Stimulated activated CD4-positive, alpha-beta T cell treated with anti-CD3 and anti-CD28 coated beads, Interleukin-2, amount 100 ng/mL, for 4 hours (primary cell): ENCODE measurements at places on chromosomes 2 and 18.

DNA sequence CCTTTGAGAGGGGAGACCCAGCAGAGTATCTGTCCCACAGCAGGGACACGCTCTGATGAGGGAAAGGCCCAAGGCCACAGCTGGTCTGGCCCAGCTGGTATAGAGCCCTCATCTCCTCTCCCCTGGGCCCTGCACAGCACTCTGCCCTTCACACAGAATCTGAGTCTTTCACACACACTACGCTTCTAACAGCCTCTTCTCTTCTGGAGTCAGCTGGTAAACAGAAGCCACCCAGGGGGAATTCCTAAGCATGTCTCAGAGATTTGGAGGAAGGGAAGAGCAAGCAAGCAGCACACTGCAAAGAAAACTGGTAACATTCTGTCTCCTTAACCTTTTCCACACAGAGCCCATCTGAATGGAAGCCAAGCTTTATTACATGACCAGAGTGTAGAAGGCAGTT, 121.1 kb upstream of the ACAA2 start:
- no peak for DNase-seq

DNA sequence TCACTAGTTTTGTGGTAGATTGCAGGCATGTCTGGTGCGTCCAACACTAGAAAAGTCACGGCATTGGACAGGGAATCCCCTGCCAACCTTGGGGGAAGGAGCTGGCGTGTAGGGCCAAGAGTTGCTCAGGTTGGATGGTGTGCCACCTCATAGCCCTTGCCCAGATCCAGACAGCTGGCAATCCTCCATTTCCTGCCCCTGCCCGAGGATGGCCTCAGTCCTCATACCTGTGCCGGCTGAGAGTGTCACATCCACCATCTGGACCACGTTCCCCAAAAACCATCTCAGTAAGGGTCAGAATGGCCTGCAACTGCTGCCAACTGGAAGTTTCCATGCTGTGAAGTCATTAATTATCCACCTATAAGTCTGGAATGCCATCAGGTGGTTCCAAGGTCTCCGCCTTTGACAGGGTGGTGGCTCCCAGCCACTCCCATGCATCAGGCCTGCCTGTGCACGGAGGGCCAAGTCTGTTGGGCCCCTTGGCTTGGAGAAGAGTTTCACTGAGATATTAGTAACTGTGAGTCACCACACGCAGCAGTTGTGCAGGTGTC, 55.0 kb downstream of the IMPA2 start:
- DNase-seq: no peak

DNA sequence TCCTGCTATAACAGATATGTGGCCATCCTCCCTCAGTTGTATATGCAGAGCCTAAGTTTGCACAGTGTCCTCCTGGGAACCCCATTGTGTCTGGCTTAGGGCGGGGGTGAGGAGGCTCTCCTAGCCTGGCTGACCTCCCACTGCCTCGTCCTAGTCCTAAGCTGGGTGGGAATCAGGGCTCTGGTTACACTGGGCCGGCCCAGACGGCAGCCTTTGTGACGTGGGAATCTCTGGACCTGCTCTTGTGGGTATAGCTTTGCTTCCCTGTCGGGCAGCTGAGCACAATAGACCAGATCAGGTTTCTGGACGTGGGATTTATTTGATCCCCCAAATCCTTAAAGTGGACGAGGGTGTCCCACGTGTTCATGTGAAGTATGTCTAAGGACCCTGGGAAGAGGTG, 2.9 kb downstream of the ACKR3 start:
- DNase-seq: no peak

GRCh38 chr2:160053946-160054345, 8.5 kb downstream of the PLA2R1 start:
- DNase-seq: no peak

- DNase-seq: no peak
Measured at GRCh38 chr2:86231680-86232372, 32.6 kb downstream of the MRPL35 start.

GRCh38 chr2:20052861-20053281, 1.4 kb upstream of the LAPTM4A start:
- no peak for DNase-seq

DNA sequence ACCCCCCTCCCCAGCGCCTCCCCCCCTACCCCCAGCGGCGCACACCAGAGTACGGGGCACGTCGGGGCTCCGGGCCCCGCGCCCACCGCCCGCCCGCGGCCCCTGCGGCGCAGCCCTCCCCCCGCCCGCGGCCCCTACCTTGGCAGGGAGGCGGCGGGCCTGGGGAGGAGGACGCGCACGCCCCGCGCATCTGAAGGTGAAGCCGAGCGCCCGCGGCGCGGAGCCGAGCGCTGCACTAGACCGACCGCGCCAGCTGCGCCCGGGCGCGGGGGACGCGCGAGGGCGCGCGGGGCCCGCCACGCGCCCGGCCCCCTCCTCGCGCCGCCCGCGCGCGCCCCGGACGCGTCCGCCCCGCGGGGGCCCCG, at the start of gene ZNF516:
Gene ZNF516, minus strand, starts transcription at position 237 of the 365 bp plus-strand sequence. CDS start 52,188 bp downstream, outside the sequence.
- no peak for DNase-seq

GRCh38 chr18:25561918-25562317, 210.0 kb upstream of the ZNF521 start:
- DNase-seq: no peak

DNA sequence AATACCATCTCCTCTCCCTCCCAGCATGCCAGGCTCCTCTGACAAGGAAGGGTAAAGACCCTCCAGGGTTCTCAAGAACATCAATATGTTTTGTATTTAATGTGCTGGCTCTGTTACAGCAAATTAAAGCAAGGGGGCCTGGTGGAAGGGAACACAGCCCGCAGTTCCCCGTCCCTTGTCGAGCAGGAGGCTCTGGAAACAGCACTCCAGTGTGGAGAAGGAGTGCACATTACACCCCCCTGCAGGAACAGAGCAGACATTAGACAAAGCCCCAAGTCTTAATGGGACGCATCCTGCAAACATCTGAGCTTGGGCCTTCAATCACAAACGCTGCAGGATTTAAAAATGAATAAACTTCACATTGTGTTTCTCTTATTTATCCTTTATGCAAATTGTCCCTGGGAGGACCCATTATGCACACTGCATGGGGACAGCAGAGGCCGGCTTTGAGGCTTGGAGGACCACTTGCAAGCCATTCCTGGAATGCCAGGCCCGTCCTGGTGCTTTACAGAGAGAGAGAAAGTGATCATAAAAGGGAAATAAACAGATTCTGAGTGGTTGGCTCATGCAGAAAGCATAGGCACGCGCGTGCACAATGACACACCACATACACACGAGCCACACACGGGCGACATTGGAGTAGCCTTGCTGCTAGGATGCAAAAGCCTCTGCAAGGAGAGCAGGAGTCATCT, 328.7 kb downstream of the SMAD2 start:
- no peak for DNase-seq

- no peak for DNase-seq
Measured at GRCh38 chr2:171531836-171532450, 9.7 kb downstream of the CYBRD1 start.

- no peak for DNase-seq
Measured at GRCh38 chr2:179528576-179529069, 264.0 kb upstream of the SESTD1 start.

DNA sequence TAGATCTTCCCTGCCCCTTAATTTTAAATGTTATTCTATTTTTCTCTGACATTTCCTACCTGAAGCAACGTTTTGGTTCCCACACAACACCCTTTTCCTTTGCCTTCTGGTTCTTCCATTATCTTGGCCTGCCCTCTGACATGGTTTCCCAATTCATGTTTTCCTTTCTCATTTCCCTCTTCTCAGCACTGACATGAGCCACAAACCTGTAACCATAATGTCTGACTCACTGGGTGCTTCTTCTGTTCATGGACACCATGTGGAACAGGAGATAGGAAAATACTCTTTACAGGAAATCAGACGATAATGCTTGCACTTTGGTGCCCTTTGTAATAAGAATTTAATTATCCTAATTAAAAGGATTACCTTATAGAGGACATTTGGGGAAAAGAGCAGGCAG, 142.0 kb downstream of the ZEB2 start:
- no peak for DNase-seq

- no peak for DNase-seq
Measured at GRCh38 chr2:150376553-150377335, 110.7 kb downstream of the RND3 start.

DNA sequence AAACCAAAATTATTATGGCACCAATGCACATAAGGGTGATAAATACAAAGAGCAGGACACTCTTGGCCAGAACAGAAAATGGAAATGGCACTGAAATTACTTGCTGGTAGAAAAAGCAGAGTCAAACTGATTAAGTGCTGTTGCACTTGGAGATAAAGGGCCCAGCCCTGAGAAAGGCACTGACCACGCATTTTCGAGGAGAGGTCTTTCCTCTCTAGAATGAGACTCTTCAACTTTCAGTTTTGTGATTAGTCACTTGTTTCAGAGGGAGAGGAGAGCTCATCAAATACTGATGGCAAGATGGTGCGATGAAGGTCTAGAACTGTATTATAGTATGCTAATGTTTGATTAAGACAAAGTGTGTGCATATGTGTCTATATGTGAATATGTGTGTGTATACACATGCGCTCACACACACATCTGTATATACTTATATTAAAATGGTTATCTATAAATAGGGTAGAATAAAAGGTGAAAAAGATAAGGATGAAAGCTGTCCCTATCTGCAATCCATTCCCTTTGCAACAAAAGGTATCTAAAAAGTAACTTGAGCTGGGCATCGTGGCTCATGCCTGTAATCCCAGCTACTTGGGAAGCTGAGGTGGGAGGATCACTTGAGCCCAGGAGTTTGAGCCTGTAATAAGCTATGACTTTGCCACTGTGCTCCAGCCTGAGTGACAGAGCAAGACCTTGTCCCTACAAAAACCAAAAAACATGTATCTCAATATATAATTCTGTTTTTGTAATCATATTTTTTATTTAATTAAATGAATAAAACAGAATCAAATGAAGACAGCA, 48.8 kb upstream of the ZDBF2 start:
- no peak for DNase-seq

GRCh38 chr2:75801234-75801982, 90.7 kb upstream of the GCFC2 start:
- no peak for DNase-seq

GRCh38 chr2:167005096-167005495, 116.8 kb downstream of the XIRP2 start:
- DNase-seq: no peak

DNA sequence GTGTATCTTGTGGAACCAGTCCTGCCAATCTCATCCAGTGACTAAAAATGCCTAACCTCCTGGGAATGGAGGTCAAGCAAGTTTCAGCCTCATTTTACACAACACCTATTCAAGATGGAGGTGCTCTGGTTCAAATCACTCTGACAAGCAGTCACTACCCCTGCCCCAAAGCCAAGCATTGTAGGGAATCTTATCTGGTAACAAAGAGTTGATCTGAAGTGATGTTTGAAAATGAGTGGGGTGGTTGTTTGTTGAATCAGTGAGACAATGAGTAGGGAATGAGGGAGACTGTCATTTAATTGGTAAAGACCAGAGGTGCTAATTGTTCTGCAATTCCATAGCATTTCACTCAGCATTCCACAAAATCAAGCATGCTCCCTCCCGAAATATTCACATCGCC, 132.0 kb downstream of the RND3 start:
- no peak for DNase-seq

- no peak for DNase-seq
Measured at GRCh38 chr18:57856128-57856527, 53.0 kb upstream of the ATP8B1 start.

DNA sequence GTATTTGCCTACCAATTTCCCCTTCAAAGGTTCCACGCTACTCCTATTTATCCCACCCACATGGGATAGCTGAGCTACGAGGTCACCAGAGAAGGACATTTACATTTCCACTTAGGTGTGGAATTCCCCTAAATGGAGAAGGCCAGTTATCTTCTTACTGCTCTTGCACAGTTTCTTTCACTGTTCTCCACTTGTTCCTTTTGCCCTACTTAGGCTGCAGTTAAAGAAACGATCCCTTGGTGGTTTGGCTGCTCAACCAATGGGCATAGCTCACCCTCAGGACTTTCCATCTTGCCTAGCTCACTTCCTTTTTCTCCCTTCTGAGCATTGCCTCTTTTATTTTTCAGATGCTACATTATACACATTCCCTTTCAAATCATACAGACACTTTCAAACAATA, 11.2 kb upstream of the NABP1 start:
- no peak for DNase-seq
